Ecto neural progenitor cell (in vitro differentiated cells): ENCODE measurements at places on chromosomes 12 and 14.

GRCh38 chr12:117640511-117640910, 279.1 kb upstream of the NOS1 start:
- DNase-seq, result peak; percentile 29

DNA sequence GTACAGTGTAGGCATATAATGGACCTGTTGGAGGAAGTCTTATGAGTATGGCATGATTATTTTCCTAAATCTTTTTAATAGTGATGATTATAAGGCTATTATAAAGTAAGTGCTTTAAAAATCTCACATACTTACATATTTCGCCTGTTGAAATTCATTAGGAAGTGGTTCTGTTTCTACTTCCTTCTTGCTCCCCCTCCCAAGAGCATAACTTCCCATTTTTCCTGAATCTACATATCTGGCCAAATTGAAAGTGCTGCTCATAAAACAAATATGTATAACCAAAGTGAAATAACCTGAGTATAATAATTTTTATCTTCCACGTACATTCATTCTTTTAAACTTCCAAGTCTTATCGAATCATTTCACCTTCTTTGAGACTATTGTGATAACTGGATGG, 455.6 kb upstream of the SEL1L start:
- no peak for DNase-seq

GRCh38 chr12:58917699-58918468, 2.4 kb downstream of the LRIG3 start:
- DNase-seq, result no peak

GRCh38 chr12:12182703-12183365, 84.0 kb downstream of the LRP6 start:
- no peak for DNase-seq

GRCh38 chr12:108744021-108744897, 12.9 kb upstream of the CORO1C start:
- DNase-seq, result no peak

DNA sequence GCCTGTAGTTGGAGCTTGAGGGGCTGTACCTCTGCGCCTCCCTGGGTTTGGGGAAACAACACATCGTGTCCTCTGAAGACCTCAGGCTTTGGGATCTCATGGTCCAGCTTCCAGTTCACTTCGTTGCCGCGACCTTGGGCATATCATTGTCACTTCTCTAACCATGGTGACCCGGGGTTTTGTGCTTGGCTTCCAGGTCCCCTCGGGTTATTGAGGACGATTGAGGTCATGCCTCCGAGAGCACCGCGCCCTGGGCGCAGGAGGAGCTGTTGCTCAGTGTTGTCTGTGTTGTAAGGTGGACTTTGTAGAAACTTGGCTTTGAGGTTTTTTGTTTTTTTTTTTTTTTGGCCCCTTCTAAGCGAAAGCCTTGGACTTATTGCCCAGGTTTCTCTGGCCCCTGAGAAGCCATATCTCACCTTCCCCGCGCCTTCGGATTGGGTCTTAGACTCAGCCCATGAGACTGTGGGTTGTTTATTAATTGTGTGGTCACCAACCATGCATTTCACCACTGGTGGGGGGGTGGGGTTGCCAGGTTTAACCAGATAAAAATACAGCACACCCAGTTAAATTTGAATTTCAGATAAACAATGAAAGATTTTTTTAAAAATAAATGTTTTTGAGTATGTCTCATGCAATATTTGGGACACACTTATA, 2.6 kb downstream of the BCL7A start:
- DNase-seq, result no peak

GRCh38 chr14:54591461-54591860, 24.5 kb downstream of the SAMD4A start:
- no peak for DNase-seq

DNA sequence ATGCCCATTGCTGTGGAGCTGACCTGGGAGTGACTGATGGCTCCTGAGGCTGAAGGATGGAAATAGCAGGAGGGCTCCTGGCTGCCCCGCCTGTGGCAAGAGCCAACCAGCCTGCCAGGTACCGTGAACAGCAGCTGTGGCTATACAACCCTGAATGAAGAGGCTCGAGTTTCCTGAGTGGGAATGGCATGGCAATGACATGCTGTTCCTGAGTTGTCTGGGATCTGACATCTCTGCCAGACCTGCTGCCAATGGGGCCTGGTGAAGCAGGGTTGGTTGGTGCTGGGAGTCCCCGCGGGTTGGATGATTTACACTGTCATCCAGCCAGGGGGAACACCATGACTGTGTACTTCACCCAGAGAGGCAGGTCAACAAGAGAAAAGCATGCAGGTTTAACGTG, 31.8 kb upstream of the LRRC10 start:
- DNase-seq, result no peak

- DNase-seq, result peak; percentile 51
Observed at GRCh38 chr12:27083861-27084394, 1.6 kb upstream of the C12orf71 start.

- peak; percentile 84 for DNase-seq
Observed at GRCh38 chr12:117685110-117685926, 283.5 kb downstream of the KSR2 start.

DNA sequence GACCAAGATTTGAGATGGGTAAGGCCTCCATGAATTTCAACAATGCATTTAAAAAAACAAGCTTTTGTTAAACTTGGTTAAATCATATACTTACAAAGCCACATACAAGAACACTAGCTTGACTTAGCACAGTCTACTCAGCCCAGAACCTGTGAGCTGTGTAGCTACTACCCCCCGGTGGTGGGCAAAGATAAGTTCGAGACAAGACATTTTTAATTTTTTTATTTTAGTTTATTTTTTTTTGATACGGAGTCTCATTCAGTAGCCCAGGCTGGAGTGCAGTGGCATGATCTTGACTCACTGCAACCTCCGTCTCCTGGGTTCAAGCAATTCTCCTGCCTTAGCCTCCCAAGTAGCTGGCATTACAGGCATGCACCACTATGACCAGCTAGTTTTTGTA, 3.7 kb upstream of the NECAP1 start:
- DNase-seq, result peak; percentile 55

GRCh38 chr12:2083008-2083407, 30.2 kb downstream of the CACNA1C start:
- no peak for DNase-seq

DNA sequence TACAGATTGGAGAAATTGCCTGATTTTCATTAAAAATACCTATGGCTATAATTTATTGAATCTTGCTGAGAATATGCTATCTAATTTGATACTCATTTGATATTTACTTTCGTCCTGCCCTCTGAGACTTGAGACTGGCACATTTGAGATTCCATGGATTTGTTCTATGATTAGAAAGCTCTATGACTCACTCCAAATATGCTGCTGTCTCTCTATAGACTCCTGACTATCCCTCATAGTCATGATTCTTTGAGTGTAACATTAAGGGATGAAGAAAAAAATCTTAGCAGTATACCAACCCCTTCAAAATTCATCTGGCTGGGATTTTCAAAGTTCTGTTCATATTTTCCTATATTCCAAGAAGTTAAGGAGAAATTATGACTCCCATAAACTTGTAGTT, 191.9 kb downstream of the LRIG3 start:
- no peak for DNase-seq

DNA sequence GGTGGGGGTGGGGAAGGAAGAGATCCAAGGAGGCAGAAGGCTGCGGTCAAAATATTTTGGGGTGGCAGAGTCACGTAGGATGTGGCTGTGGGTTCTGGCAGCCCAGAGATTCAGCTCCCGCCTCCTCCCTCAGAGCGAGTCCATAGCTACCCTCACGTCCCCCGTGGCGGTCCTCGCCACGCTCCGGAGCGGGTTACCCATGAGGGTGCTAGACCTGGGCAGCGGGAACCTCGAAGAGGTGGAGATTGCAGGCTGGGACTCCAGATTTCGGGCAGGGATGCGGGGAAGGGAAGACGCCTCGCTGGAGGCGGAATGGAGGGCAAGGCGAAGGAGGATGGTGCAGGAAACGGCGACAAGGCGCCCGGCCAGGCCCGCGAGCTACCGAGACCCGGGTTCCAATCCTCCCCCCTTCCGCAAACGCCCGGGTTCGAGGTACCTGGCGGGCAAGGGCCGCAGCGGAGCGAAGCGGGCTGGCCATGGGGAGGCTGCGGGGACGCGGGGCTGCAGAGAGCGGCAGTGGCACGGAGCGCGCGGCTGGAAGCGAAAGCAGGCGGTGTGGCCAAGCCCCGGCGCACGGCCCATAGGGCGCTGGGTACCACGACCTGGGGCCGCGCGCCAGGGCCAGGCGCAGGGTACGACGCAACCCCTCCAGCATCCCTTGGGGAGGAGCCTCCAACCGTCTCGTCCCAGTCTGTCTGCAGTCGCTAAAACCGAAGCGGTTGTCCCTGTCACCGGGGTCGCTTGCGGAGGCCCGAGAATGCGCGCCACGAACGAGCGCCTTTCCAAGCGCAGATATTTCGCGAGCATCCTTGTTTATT, 46.2 kb downstream of the BCAT1 start:
- DNase-seq, result peak; percentile 75

DNA sequence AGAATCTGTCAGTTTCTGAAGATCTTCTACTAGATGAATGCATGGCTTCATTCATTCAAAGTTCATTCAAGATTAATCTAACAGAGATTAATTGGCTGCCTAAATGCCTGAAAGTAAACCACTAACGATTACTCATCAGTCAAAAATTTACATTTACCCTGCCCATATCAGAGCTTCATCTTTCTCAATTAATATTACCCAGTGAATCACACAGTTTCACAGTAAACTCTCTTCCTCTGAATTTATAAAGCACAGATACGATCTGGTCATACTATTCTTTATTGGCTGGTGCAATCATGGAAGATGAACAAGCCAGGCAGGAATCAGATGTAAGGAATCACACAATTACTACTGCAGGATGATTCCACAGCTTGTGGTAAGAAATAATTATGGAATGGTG, 377.7 kb downstream of the SLC16A7 start:
- DNase-seq, result no peak

DNA sequence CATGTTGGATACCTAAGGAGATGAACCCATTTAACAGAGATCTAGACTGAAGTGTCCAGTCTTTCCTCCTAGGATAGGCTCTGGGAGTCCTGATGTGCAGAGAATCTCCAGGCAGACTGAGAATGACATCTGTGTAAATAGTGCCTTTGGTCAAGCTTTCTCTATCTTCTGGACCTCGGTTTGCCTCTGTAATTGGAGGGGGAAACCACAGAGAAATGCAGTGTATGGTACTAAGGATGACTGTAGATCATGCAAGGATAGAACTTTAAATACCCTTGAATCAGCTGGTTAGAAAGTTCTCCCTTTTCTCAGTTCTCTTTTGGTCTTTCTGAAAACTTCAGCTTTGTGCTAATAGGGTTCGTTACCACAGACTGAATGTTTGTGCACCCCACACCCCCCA, 112.2 kb downstream of the PTPN11 start:
- DNase-seq, result no peak

DNA sequence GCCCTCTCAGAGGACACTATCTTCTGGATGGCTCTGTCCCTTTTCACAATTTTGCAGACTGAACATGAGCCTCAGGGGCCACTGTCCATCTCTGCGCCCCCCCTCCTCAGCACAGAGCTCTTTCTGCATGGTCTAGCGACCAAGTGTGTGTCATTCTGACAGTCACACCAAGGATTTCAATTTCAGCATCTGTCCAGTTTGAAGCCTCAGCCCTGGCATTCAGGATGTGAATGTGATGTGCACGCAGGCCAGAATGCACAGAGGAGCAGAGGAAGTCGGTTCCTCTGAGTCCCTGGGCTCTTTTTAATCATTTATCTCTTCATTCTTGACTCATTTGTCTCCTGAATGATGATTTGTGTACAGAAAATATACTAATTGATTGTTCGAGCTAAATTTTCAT, 102.0 kb upstream of the PWP1 start:
- DNase-seq, result no peak

GRCh38 chr12:58794859-58795258, 125.4 kb downstream of the LRIG3 start:
- no peak for DNase-seq

DNA sequence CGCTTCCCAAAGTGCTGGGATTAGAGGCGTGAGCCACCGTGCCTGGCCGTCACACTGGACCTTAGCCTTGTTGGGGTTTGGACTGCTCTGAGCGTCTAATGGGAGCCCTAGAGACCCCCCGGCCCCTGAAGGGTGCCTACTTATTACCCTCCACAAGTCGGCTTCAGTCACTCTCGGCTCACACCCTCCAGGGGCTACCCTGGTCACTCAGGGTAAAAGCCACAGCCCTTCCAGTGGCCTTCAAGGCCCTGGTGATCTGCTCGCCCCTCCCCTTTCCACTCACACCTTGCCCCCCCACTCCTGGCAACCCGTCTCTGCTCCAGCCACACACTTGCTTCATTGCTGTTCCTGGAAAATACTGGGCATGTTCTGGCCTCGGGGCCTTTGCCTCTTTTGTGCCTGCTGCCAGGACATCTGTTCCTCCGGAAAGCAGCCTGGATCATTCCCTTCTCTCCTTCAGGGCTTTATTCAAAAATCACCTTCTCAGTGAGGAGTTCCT, 3.6 kb upstream of the MORN3 start:
- no peak for DNase-seq

- DNase-seq, result no peak
Observed at GRCh38 chr14:41355866-41356265, 250.8 kb upstream of the LRFN5 start.

DNA sequence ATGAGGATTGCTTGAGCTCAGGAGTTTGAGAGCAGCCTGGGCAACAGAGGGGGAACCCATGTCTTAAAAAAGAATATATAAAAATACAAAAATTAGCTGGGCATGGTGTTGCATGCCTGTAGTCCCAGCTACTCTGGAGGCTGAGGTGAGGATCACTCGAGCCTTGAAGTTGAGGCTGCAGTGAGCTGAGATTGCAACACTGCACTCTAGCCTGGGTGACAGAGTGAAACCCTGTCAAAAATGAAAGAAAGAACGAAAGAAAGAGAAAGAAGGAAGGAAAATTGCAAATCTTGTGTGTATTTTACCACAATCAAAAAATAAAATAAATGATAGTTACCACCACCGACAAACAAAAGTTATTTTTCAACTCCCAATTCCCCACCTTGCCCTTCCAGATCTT, 45.3 kb downstream of the SPRING1 start:
- no peak for DNase-seq

DNA sequence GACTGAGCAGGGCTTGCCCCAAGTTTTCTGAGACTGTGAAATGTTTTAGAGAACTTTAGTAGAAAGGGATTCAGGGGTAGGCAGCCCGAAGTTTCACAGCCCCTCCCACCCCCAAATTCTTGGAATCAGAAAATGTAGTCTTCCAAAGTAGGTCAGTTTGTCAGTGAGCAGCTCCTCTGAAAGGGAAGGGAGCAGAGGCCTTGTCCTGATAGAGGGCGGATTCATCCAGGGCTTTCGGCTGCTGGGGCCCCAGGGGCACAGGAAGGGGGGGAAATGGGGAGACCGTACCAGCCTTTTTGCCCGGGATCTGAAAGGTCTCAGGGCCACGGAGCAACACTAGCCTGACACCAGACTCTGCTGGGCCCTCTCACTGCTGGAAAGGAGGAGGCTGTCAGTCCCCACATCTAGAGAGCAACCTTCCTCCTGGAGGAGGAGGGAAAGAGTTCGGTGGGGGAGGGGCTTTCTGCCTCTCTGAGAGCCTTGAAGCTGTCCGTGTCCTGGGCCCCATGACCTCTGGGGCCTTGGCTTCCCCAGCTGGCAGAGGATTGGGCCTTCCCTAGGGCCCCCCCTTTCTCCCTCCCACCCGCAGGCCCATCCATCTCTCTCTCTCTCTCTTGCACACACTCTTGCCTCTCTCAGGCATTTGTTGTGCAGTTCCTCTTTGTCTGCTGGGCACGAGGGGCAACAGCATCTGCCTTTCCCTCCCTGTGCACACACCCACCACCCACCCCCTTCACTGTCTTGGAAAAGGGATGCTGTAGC, at the start of gene IKZF4:
IKZF4 (plus strand) TSS at position 621 of the 762 bp plus-strand sequence. CDS start 451 bp downstream, outside the sequence.
- DNase-seq, result peak; percentile 91

- DNase-seq, result peak; percentile 93
Observed at GRCh38 chr12:124786061-124786964, 77.4 kb downstream of the SCARB1 start.

GRCh38 chr14:23601845-23602180, 23.2 kb upstream of the JPH4 start:
- no peak for DNase-seq

- no peak for DNase-seq
Observed at GRCh38 chr12:14505626-14506596, 61.8 kb downstream of the PLBD1 start.
